ENCODE measurements at places on chromosomes 3 and 15.
A peak's percentile ranks its signal among the peaks of the same experiment; 100 is the strongest.

GRCh38 chr3:190336516-190337189, 14.4 kb upstream of the CLDN1 start:
- DNase-seq = no peak

DNA sequence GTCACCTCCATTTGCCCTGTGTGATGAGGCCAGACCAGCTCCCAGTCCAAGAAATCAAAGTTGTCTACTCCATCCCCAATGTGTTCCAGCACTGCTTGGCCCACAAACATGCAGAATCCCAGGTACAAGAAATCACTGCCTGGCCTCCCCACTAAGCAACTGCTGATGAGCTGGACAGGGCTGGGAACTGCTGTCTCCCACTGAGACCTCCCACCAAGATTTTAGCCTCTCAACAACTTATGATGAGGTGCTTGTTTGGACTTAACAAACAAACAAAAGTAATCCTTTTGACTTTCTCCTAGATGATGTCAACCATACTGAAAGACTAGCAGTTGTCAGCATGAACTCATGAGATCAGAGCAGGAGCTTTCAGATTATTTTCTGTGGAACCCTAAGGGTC, 260.1 kb upstream of the UBE2E2 start:
- no peak for DNase-seq

GRCh38 chr3:37999836-38000235, 9.2 kb downstream of the VILL start:
- no peak for DNase-seq

DNA sequence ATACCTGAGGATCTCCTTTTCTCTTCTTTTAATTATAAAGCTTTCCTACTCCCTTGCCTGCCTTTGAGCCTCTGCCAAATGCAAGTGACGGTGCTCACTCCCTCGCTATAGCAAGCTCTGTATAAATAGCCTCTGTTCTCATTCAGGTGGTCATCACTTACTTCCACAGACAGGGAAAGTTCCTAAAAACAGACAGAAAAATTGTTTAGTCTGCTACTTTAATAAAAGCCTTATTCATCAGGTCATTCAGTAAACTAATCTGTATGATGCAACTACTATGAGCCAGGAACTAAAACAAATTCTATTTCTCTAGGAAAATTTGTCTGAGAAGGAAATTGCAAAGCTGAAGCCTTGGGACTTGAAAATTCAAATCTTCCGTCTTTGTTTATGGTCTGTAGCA, 10.2 kb upstream of the DLG1 start:
- no peak for DNase-seq

GRCh38 chr3:56926243-56926946, 124.6 kb upstream of the ARHGEF3 start:
- no peak for DNase-seq

DNA sequence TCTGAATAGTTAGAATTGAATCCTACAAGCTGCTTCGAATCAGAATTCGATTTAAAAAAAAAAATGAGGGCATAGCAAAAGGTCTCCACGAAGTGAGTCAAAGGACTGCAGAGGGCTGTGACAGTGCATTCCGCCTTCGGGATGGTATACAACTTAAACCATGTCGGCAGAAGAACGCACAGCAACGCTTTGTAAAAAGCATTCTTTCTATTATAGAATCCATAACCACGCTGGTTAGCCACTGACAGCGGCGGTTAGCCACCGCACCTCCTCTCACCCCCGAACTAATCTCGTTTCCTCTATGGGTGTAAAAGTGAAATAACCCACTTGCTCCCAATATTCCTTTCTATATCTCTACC, 664 bp upstream of the PIK3CA start:
- DNase-seq = peak; percentile 33

All from NCI-H1930 (cell line).